ENCODE measurements at places on chromosomes 2 and 18. TPM values are rescaled to one million over a fixed set of nuclear protein-coding genes. Genes with fewer than 3 reads are reported as not detected.

DNA sequence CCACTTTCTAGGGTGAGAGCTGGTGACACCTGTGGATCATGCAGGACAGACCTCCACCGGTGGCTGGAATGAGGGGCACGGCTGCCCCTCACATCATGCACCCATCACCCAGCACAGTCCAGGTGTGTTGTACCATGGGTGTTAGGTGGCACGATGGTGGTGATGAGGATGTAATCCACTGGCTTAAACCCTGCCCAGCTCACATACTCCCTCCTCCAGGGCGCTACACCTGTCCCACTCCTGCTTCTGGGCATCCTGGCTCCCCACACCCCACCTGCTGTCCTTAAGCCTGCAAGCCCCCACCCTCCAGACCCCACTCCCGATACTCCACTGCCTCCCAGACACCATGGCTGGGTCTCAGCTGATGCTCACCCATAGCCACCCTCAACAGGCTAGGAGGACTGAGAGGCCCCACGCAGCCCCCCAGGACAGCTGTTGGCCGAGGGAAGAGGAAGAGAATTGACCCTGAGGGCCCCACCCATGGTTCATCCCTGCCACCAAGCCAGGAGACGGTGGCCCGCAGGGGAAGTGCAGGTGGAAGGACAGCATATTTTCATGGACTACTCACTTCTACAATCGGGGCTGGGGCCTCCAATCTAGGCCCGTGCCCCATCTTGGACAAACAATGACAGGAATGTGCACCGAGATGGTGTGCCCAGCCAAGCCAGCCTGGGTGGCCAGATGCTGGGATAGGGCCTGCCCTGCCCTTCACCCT is 34.3 kb downstream of the MAL start:
- DNase-seq, result no peak

GRCh38 chr18:63963615-63964256 is 6.1 kb upstream of the SERPINB8 start:
- peak; percentile 59 for DNase-seq

Gene OSGEPL1
- 2.9 TPM for polyA plus RNA-seq

DNA sequence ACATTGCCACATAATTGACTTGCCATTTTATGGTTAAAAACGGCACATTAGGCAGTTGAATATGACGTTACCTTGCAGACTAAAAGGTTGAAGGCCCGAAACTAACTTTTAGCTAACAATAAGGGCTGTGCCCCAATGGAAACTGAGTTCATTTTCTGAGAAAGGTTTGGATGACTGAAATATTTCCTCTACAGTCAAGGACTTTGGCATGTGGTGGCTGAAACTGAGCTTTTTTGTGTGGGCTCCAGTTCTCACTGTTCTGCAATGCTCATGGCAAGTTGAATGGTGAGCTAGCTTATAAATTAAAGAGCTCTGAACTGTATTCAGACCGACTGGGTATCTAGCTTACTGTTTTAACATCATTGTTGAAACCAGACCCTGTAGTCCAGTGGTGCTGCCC is 23.8 kb upstream of the TXNDC2 start:
- DNase-seq, result no peak

Gene MC2R
- not detected for polyA plus RNA-seq

Data from CD14-positive monocyte (primary cell).